Tibial artery (tissue), 4 donors: ENCODE measurements at places on chromosomes 7 and 10.

GRCh38 chr7:46580766-46581165 is 659.7 kb upstream of the IGFBP3 start:
- H3K4me1 ChIP-seq: no peaks in the 10 kb centered on the region
- no peak overlapping the region for H3K27ac ChIP-seq
- no peaks in the 10 kb centered on the region for H3K36me3 ChIP-seq
- no peak for DNase-seq
- no peak overlapping the region for H3K4me3 ChIP-seq

DNA sequence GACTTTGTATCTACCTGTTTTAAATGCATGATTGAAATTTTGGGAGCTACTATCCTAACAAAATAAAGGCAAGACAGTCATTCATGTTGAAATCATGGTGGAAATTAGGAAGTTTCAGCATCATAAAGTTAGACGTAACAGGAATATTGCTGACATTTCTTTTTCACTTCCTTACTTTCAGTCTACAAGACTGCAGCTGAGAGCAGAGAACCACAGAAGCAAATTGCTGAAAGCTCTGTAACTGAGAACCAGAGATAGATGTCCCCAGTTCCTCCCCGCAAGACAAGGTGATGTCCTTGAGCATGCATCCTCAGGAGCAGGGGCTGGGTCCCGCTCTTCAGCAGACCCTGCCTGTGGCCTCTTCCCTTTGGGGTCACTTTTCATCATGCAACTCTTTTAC is 466.3 kb upstream of the POM121L12 start:
- no peak overlapping the region for H3K27ac ChIP-seq
- no peak for DNase-seq
- H3K27me3 ChIP-seq: no peaks in the 10 kb centered on the region
- H3K4me1 ChIP-seq: no peaks in the 10 kb centered on the region

DNA sequence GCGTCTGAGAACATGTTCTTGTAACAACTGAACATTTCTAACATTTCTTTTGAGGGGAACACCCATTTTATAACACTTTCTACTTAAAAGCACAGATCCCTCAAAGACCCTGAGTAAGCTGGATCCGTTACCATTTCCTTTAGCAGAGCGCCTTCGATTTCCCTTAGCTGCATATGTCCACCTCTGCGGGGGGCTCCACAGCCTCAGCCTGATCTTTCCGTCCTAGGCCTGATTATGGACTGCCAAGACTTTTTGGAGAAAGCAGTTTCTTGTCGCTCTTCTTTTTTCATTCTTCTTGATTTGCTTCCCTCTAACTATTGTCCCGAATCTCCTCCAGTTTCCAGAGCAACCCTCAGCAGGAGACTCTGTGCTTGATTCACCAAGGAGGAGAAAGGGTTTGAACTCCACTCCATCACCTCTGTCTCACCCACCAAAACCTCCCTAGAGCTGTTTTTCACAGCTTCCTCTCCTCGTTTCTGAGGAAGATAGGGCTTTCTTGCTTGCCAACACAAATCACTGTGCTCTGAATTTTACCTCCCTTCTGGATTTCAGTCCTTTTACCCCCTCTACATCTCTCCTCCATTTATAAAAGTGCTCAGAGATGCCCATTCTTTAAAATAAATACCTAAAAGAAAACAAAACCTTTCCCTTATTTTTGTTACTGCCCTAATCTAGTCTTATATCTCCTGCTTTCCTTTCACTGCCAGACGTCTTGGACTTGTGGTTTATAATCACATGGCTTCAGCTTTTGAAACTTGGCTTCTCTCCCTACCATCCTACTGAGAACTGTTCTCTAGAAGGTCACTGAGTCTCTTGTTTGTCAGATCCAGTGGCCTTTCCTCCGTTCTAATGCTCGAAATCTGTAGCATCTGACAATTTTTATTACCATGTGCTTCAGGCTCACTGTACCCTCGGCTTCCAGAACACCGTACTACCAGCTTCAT is 30.5 kb upstream of the ZRANB1 start:
- no peaks in the 10 kb centered on the region for H3K27me3 ChIP-seq
- peaks cover 34% of the 10 kb centered on the region for H3K4me1 ChIP-seq
- no peak for DNase-seq
- H3K4me3 ChIP-seq: no peak overlapping the region

GRCh38 chr10:28327491-28327880 is 24.6 kb upstream of the MPP7 start:
- H3K27ac ChIP-seq: peak overlapping the region; percentile 83
- no peaks in the 10 kb centered on the region for H3K27me3 ChIP-seq
- H3K36me3 ChIP-seq: no peaks in the 10 kb centered on the region
- DNase-seq: no peak
- peak overlapping the region; percentile 33 for H3K4me3 ChIP-seq

- no peaks in the 10 kb centered on the region for H3K27me3 ChIP-seq
- H3K27ac ChIP-seq: peak overlapping the region; percentile 68
- peak overlapping the region; percentile 64 for H3K4me3 ChIP-seq
- no peaks in the 10 kb centered on the region for H3K36me3 ChIP-seq
Observed at GRCh38 chr7:23490357-23491135, 20.3 kb upstream of the IGF2BP3 start.

GRCh38 chr7:40810274-40810673 is 675.5 kb downstream of the SUGCT start:
- peak overlapping the region; percentile 59 for H3K27ac ChIP-seq
- H3K4me3 ChIP-seq: no peak overlapping the region
- no peaks in the 10 kb centered on the region for H3K27me3 ChIP-seq
- H3K36me3 ChIP-seq: no peaks in the 10 kb centered on the region
- DNase-seq: no peak

DNA sequence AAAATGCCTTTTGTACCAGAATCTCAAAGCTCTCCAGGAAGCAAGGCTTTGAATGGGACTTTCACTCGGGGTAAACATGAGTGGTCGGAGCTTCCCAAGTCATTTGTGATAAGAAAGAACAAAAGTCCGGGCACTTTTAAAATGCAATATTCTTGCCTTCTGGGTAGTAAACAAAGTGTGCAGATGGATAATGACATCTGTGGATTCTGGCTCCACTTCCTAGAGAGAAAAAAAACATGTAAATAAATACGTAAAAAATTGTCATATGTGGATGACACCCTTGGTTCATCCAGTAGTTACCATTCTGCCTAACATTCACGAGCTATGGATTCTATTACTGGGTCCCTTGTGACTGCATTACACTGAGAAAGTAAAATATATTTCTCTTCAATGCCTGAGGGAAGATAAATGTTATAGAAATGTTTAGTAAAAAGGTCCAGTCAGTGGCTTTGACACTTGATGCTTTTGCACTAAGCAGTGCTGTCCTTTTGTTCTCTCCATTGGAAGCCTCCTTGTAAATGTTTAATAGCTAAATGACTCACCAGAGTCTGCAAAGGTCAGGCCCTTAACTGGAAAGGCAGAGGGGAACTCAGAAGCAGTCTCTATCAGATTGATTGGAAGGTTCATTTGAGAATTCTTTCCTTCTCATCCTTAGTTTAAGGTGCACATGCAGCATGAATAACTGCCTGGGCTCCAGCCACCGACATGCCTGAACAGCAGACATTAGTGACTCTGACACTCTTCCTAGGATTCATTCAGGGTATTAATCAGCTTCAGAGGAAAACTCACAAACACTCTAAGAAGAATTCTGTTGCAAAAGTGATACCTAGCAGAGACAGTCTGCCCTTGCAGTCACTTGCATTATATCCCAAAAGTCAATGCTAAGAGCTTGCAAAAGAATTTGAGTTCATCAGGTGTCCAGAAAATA is 11.7 kb upstream of the EDRF1 start:
- no peak for DNase-seq
- H3K27ac ChIP-seq: no peak overlapping the region
- H3K36me3 ChIP-seq: peaks cover 7% of the 10 kb centered on the region

- no peaks in the 10 kb centered on the region for H3K4me1 ChIP-seq
- H3K36me3 ChIP-seq: peaks cover 70% of the 10 kb centered on the region
- H3K27me3 ChIP-seq: no peaks in the 10 kb centered on the region
- no peak overlapping the region for H3K27ac ChIP-seq
Observed at GRCh38 chr7:75596727-75597614, 104.9 kb downstream of the SPDYE5 start.

GRCh38 chr7:24372961-24373955 is 89.3 kb downstream of the NPY start:
- H3K4me3 ChIP-seq: no peak overlapping the region
- DNase-seq: no peak
- no peaks in the 10 kb centered on the region for H3K4me1 ChIP-seq

DNA sequence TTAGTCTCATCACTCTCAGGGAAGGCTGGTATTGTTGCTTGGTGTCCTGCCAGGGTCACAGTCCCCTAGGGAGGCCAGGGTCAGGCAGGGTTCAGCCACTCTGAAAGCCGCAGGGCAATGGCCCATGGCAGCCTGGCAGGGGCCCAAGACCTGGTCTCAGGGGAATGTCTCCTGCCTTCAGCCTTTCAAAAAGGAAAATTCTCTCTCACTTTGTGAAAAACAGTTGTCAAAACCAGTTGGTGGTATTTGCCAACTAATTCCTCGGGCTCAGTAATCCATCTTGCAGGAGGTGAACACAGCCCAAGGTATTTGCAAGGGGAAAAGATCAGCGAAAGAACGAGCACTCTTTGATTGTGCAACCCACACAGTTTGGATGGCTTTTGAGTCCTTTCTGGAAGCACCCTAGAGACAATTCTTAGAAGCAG is 101.5 kb downstream of the JCAD start:
- H3K4me1 ChIP-seq: peaks cover 33% of the 10 kb centered on the region
- peak overlapping the region; percentile 69 for H3K27ac ChIP-seq
- H3K27me3 ChIP-seq: no peaks in the 10 kb centered on the region
- no peaks in the 10 kb centered on the region for H3K36me3 ChIP-seq

GRCh38 chr10:218798-219197 is 83.5 kb downstream of the ZMYND11 start:
- no peak for DNase-seq
- H3K27me3 ChIP-seq: no peaks in the 10 kb centered on the region
- H3K27ac ChIP-seq: no peak overlapping the region

- DNase-seq: no peak
- no peak overlapping the region for H3K4me3 ChIP-seq
- H3K27ac ChIP-seq: no peak overlapping the region
- H3K27me3 ChIP-seq: no peaks in the 10 kb centered on the region
Observed at GRCh38 chr7:158421361-158421760, 166.3 kb downstream of the PTPRN2 start.

GRCh38 chr10:8618834-8619233 is 564.3 kb downstream of the GATA3 start:
- no peaks in the 10 kb centered on the region for H3K4me1 ChIP-seq
- DNase-seq: no peak
- no peaks in the 10 kb centered on the region for H3K27me3 ChIP-seq
- H3K27ac ChIP-seq: no peak overlapping the region
- no peak overlapping the region for H3K4me3 ChIP-seq
- H3K36me3 ChIP-seq: no peaks in the 10 kb centered on the region

DNA sequence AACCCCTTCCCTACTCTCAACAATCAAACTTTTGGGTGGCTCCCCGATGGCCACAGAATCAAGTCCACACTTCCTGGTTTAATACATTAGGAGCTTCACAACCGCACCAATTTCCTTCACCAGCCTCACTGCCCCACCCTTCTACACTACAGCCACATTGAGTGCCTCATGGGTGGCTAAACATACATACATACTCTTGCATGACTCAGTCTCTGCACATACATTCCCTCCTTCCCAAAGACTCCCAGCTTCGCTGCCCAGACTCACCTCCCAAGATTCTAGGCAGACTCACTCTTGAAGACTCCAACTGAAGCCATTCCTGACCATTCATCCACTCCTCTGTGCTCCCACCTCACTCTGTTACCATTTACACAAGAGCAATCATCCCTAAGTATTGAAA is 15.9 kb downstream of the VPS41 start:
- H3K27me3 ChIP-seq: no peaks in the 10 kb centered on the region
- H3K36me3 ChIP-seq: peaks cover 25% of the 10 kb centered on the region
- no peaks in the 10 kb centered on the region for H3K4me1 ChIP-seq
- no peak overlapping the region for H3K27ac ChIP-seq

GRCh38 chr7:78953090-78953489 is 500.4 kb downstream of the MAGI2 start:
- H3K4me1 ChIP-seq: no peaks in the 10 kb centered on the region
- DNase-seq: no peak
- H3K4me3 ChIP-seq: no peak overlapping the region
- H3K36me3 ChIP-seq: no peaks in the 10 kb centered on the region

DNA sequence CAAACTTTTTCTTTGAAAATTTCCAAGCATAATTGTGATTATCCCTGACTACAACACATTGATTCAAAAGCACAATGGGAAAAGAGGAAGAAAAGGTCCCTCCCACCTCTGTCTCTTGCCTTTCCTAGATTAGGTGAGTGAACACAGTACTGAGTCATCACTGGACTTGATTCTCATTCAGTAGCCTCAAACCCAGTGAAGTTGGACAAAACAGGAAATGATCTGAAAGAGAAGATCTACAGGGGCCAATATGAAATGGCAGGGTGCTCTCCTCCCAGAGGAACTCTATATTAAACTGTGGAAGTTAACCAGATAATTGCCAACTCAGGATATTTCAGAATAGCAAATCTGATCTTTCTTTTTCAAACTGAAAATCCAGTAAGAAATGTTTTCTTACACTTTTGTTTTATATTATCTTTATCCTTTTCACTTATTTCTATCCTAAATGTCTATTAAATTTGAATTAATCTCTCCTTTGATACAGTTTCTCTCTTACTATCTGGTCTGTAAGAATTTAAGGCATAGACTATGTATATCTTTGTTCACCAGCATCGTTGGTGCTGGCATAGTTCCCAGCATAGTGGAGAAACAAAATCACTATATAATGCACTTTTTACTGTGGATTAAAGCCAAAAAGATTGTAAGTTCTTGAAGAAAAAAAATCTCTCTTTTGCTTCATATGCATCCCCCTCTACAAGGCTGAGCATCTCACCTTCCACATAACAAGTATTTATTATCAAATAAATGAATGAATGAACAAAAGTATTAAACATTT is 41.4 kb upstream of the IKZF1 start:
- no peaks in the 10 kb centered on the region for H3K27me3 ChIP-seq
- no peak overlapping the region for H3K4me3 ChIP-seq
- no peaks in the 10 kb centered on the region for H3K36me3 ChIP-seq
- H3K27ac ChIP-seq: no peak overlapping the region
- H3K4me1 ChIP-seq: no peaks in the 10 kb centered on the region

- no peaks in the 10 kb centered on the region for H3K36me3 ChIP-seq
- no peak overlapping the region for H3K27ac ChIP-seq
- no peak overlapping the region for H3K4me3 ChIP-seq
- no peaks in the 10 kb centered on the region for H3K27me3 ChIP-seq
Observed at GRCh38 chr10:75511011-75511410, 79.6 kb downstream of the LRMDA start.

DNA sequence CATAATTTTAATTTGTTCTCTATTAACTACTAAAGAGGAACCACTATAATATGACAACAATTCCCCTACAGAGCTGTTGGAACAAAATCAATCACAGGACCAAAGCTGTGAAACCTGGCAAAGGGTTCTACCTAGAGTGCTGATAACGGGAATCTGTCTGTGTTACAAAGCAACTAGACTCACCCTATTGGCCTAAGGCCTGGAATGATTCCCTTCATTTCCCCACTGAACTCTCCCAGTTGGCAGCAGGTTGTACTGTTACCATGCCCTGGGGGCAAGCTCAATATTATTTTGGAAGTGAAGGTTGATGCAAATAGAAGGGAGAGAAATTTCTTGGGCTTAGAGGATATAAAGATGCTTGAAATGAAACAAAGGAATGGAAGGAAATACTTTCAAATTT is 81.8 kb downstream of the SEMA3A start:
- no peaks in the 10 kb centered on the region for H3K27me3 ChIP-seq
- no peak for DNase-seq
- no peaks in the 10 kb centered on the region for H3K4me1 ChIP-seq

GRCh38 chr7:1432411-1433082 is 26.7 kb downstream of the MICALL2 start:
- no peaks in the 10 kb centered on the region for H3K36me3 ChIP-seq
- H3K4me1 ChIP-seq: peaks cover 8% of the 10 kb centered on the region
- peak; percentile 83 for DNase-seq
- no peak overlapping the region for H3K4me3 ChIP-seq
- H3K27me3 ChIP-seq: no peaks in the 10 kb centered on the region
